ENCODE measurements at places on chromosomes 16 and 17.

- no peak for DNase-seq
These were observed 136.0 kb downstream of the ANKRD11 start for GRCh38 chr16:89354325-89354724.

DNA sequence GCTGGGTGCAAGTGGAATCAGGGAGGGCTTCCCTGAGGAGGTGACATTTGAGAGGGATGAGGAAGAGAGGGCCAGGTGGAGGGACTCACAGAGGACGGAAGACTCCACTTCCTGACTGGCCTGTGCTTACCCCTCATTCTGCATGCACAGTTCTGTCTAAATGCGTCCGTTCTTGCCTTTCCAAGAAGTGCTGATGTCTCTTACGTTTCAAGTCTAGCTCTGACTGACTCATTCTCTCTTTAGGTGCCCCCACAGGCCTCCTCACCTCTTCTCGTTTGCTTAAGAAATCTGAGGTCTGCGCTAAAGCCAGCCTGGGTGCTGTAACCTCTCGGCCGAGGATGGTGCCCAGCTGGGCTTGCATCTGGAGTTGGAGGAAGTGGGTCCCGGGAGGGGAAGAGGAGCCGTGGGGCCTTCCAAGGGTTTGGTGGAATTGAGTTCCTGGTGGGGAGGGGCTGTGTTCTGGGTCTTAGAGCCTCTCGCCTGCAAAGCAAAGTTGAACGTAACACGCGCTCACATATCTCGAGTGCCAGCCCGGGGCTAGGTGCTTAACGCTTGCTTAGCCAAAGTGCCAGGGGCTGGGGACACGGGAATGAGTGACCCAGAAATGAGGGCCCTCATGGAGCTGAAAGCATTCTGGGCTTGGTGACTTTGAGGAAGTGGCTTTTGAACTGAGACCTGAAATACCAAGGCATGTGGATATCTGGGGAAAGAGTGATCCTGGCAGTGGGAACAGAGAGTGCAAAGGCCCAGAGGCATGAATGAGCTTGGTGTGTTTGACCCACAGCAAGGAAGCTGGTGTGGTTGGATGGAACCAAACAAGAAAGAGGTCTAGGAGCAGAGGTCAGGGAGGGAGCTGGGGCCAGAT lies 4.8 kb downstream of the IL4R start:
- no peak for DNase-seq

DNA sequence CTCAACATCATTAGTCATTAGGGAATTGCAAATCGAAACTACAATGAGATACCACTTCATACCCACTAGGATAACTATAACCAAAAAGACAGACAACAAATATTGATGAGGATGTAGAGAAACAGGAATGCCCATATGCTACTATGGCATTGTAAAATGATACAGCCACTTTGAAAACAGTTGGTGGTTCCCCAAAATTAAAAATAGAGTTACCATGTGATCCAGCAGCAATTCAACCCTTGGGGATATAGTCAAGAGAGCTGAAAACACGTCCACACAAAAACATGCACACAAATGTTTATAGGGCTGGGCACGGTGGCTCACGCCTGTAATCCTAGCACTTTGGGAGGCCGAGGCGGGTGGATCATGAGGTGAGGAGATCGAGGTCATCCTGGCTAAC lies 10.0 kb upstream of the PECAM1 start:
- DNase-seq: no peak

DNA sequence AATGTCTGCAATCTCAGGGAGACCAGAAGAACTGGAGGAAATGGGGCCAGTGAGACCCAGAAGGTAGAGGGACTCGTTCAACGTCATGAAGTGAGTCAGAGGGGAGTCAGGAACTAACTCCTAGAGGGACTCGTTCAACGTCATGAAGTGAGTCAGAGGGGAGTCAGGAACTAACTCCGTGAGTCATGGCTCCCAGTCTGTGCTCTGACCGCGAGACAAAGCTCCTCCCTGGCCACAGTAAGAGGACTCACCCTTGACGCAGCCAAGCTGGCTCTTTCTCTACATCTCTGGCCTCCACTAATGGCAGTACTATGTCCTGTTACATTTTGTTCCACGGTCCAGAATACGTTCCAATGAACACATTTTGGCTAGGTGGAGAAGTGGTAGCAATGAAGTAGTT lies 902.5 kb downstream of the KCNJ2 start:
- peak; percentile 100 for DNase-seq

GRCh38 chr17:14094676-14095601 lies 25.6 kb downstream of the COX10 start:
- DNase-seq: no peak

DNA sequence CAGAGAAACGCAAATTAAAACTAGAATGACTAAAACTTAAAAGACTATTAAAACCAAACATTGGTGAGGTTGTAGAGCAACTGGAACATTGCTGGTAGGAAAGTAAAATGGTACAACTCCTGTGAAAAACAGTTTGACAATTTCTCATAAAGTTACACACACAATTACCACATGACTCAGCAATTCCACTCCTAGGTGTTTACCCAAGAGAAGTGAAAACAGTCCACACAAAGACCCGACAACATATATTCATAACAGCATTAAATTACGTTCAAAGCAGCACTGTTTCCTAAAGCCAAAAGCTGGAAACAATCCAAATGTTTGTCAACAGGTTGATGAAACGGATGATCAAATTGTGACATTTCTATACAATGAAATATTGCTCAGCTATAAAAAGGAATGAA lies 26.5 kb upstream of the ALOX12 start:
- DNase-seq: peak; percentile 39

- DNase-seq: no peak
These were observed 123.6 kb downstream of the CDYL2 start for GRCh38 chr16:80680839-80681238.

GRCh38 chr17:82477934-82478333 lies 19.4 kb downstream of the NARF start:
- no peak for DNase-seq

GRCh38 chr17:57953705-57954396 lies 1.4 kb downstream of the CUEDC1 start:
- DNase-seq: no peak

GRCh38 chr16:12317856-12318537 lies 341.5 kb downstream of the SNX29 start:
- DNase-seq: no peak

GRCh38 chr16:78920621-78921020 lies 679.9 kb downstream of the MAF start:
- DNase-seq: no peak

DNA sequence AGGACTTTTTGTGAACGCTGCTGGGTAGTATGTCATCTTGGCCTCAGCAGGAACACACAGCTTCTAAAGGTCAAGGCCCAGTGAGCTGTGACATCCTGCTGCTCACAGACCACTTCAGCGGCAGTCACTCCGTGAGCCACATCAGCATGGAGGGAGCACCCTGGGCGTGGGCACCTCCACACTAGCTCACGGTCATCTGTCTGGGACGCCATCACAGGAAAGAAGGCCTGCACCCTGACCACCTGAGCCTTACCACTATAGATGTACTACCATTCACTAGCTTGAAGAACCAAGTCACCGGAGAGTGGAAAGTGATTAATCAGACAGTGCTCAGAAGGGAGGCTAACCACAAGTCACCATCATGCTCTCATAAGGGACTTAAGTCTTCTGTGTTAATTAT lies 3.3 kb downstream of the AXIN1 start:
- DNase-seq: no peak

DNA sequence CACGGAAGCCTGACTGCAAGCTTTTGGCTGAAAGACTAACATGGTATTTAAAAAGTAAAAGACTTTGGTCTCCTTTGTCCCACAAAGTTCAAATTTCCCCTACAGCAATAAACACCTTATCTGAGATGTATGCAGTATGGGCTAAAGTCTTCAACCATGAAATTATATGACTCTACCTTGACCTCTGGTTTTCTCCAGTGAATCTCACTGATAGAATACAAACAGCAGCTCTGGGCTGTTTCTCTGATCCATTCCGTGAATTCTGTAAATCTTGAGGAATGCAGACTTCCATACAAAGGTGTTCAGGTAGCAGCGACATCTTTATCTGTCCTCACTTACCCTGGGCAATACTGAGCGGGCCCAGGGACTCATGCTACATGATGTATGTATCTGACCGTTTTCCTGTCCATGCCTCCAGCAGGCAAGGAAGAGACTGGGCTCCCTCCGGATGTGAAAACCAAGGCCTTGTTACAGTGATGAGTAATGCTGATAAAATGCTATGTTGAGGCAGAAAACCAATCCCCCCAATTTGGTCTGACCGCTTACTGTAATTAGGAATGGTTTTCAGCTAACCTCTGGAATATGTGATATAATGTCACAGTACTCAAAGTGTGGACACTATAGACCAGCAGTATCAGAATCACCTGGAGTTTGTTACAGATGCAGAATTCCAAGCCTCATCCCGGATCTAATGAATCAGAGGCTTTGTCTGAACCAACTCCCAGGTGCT lies 589.8 kb downstream of the HS3ST4 start:
- DNase-seq: no peak

DNA sequence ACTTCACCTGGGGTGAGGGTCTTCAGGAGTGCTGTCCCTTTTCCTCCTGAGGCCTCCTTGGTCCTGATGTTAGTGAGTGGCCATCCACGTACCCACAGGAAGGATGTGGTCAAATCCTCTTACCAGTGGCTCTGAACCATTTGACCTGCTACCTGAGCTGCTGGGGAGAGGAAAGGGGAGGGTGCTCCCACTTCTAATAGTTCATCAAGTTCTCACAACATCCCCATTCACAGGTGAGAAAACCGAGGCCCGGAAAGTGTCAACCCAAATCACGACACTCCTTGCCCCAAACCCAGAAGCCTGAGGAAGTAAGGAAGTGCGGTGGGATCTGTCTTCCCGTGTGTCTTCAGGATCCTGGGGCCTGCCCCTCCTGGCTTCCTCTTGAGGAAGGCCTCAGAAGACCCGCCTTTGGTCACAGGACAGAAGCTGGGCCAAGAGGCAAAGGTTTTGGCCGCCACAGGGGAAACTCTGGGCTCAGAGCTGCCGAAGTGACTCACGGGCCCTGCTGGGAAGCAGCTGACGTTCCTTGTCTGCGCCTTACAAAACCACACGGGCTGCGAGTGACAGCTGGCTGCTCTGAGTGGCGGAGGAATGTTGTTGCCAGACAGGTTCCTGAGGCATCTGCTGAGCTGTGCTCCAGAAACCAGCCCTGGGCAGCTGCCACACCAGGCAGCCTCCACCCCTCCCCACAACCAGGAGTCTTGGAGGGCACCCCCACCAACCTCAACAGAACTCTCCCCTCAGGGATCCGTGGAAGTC lies 13.9 kb upstream of the KIFC3 start:
- peak; percentile 95 for DNase-seq

DNA sequence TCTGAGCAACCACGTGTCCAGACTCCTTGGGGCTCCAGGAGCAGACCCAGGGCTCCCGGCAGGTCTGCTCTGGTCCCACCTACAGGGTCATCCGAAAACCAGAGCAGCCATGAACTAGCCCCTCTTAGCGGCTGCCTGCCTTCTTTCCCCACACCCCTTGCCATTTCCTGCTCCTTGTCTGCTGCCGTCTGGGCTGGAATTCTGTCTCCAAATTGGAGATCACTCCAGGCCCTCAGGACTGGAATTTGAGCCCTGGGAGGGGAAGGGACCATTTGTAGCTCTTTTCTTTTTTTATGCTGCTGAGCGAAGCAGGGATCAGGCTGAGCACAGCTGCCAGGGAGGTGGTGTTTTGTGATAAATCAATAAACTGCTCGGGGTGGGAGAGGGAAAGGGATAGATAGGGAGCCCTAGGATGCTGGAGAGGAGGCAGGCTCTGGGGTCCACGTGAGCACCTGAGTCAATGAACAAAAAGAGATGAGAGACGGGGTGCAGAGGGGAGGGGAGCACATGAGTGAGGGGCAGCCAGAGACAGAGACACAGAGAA lies 257.5 kb downstream of the ENGASE start:
- DNase-seq: no peak

- DNase-seq: peak; percentile 87
These were observed 11.2 kb downstream of the ENPP7 start for GRCh38 chr17:79741751-79742588.

- DNase-seq: no peak
These were observed 1.3 kb downstream of the USH1G start for GRCh38 chr17:74921769-74922168.
